ENCODE measurements at places on chromosomes 13 and 19.

GRCh38 chr13:94710065-94710781 is 2.1 kb downstream of the SOX21 start:
- no peaks in the 10 kb centered on the region for H3K36me3 ChIP-seq
- no peak for DNase-seq

DNA sequence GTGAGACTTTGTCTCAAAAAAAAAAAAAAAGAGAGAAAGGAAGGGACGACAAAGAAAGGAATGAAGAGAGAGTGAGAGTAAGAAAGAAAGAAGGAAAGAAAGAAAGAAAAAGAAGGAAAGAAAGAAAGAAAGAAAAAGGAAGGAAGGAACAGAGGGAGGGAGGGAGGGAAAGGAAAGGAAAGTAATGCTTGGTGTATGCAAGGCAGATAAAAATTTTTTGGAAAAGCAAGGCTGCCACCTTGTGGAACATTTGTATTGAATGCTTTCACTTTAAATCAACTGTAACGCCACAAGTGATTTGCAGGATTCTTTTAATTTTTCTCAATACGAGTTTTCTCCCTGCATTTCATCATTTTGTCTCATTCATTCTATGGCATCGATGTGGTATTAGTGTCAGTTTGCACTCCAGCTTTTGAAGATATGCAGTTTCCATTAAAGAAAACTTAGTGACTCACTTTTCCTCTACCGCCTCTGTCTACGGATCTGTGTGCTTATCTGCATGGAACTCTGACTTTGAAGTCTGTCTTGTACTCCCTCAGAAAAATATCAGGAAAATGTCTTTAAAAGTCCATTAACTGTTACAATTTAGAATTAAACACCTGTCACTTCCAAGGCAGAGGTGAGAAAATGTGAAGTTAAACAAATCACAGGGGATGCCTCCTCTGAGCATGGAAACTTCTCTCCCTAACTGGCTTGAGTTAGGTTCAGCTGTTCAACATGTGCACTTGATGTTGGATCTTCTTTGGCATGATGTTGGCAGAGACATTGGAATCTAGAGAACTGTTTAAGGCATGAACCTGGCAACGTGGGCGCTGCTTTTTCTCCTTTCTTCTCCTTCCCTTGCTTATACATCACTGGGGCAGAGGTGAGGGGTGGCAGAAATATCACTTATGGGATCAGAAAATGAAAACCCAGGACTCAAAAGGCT is 20.0 kb upstream of the ZDHHC20 start:
- H3K27me3 ChIP-seq, result no peaks in the 10 kb centered on the region
- H3K27ac ChIP-seq, result no peak overlapping the region
- H3K36me3 ChIP-seq, result no peaks in the 10 kb centered on the region

DNA sequence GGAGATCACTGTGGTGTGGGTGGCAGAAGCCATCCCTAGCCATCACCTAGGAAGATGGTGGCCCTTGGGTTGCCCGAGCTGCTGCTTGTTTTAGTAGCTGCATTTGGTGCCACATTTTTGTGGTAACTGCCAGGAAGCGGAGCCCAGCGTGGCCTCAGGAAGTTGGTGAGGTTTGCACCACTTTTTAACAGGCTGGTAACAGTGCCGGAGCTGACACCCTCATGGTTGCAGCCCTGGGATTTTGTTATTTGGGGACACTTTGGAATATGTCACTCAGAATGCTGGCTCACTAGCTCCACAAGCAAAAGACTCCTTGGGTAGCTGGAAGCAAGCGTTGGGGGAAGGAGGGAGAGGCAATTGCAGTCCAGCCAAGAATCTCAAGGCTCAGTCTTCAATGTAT is 22.1 kb downstream of the ACTN4 start:
- H3K27me3 ChIP-seq, result no peaks in the 10 kb centered on the region
- H3K4me1 ChIP-seq, result peaks cover 14% of the 10 kb centered on the region
- H3K36me3 ChIP-seq, result no peaks in the 10 kb centered on the region
- peak overlapping the region; percentile 98 for H3K27ac ChIP-seq

DNA sequence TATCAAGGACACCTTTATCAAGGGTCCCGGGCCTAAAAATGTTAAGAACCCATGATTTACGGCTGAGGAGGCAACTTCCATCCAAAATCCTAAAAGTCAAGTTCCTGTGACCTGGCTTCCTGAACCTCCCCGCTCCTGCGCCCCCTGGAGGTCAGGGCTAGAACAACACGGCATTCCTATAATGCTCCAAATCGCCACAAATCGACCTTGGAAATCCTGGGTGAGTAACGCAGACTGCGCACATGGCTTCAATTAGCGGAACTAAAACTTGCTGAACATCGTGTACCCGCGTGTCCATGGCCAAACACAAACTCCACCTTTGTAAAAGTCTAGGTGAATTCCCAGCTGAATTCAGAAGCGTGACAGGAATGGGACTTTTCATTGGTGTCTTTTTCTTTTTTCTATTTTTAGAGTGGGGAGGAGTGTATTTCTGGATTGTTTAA is 4.3 kb upstream of the C5AR1 start:
- DNase-seq, result peak; percentile 69
- H3K36me3 ChIP-seq, result no peaks in the 10 kb centered on the region
- no peaks in the 10 kb centered on the region for H3K4me1 ChIP-seq
- H3K27ac ChIP-seq, result no peak overlapping the region
- H3K27me3 ChIP-seq, result no peaks in the 10 kb centered on the region
- no peak overlapping the region for H3K4me3 ChIP-seq

DNA sequence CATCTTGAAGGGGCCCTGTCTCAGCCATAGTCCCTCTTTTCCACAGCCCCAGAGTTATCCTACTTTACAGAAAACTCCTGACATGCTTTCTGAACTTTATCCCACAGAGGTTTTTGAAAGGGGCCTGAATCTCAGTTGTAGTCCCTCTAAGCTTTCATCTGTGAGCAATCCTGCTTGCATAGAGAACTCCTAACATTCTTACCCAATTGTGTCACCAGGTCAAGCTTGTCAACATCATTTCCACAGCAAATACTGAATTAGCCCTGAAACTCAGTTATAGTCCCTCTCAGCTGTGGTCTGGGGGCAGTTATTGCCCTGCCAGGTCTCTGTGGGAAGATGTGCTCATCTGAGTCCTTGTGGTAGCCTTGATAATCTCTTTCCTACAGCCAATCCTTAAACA is 2190.3 kb upstream of the PCDH20 start:
- no peak overlapping the region for H3K4me3 ChIP-seq
- no peaks in the 10 kb centered on the region for H3K36me3 ChIP-seq
- no peak overlapping the region for H3K27ac ChIP-seq
- H3K27me3 ChIP-seq, result no peaks in the 10 kb centered on the region
- DNase-seq, result no peak

DNA sequence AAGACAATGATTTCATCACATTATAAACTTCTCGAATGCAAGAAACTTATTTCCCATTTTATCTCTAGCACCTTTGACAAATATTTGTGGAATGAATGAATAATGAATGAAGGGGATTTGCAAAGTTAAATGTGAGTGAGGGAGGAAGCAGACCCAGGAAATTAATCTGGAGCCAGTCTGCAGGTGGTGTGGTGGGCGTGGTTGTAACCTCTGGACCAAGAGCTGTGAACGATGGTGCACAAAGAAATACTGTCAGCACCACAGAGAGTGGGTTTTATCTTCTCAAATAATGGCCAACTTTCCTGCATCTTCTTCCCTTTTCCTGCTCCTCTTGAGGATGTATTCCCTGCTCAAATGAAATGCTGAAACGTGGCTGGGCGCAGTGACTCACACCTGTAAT is 11.0 kb upstream of the ZNF792 start:
- no peaks in the 10 kb centered on the region for H3K36me3 ChIP-seq
- no peak overlapping the region for H3K4me3 ChIP-seq
- no peaks in the 10 kb centered on the region for H3K27me3 ChIP-seq
